ENCODE measurements at places on chromosomes 12 and 14.

- no peak for DNase-seq
Measured at GRCh38 chr14:35346738-35347322, 54.6 kb downstream of the PSMA6 start.

GRCh38 chr14:95264271-95264973 is 55.3 kb downstream of the CLMN start:
- DNase-seq: no peak

DNA sequence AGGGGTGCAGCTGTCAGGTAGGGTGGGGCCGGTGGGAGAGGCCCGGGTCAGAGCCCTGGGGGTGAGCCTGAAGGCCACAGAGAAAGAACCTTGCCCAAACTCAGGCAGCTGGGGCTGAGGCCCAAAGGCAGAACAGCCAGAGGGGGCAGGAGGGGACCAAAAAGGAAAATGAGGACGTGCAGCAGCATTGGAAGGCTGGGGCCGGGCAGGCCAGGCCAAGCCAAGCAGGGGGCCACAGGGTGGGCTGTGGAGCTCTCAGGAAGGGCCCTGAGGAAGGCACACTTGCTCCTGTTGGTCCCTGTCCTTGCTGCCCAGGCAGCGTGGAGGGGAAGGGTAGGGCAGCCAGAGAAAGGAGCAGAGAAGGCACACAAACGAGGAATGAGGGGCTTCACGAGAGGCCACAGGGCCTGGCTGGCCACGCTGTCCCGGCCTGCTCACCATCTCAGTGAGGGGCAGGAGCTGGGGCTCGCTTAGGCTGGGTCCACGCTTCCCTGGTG is 10.5 kb downstream of the MMP14 start:
- DNase-seq: no peak

DNA sequence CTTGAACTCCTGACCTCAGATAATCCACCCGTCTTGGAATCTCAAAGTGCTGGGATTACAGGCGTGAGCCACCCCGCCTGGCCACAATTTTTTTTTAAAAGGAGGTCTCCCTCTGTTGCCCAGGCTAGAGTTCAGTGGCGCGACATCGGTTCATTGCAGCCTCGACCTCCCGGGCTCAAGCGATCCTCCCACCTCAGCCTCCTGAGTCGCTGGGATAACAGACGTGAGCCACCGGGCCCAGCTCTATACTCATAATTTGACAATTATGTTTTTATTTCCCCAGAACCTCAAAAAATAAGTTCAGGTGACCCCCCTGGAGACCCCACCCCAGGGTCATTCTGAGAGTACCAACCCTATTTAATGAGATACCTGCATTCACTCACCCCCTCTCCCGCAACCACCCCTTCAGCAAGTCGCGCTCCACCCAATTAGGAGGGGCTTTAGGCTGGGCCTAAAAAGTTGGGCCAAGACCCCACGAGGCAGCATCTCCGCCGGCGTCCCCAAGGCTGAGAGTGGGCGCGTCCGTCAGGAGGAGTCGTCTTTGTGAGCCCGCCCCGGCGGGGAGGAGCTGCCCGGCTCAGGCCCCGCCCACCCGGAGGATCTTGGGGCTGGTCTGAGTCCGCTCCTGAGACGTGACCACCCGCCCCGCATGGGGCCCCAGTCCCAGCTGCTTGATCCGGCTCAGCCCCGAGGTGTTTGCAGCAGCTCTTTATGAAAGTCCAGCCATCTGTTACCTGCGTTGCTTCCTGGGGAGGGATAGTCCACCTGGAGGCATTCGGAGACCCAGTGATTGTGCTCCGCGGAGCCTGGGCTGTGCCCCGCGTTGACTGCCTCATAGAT is at the start of gene ANKRD33:
TSS of gene ANKRD33 (plus strand) at position 628 of the 840 bp plus-strand sequence. CDS start at position 712, 84 bp downstream.
- DNase-seq: no peak
